ENCODE measurements at places on chromosomes 2 and 18.

DNA sequence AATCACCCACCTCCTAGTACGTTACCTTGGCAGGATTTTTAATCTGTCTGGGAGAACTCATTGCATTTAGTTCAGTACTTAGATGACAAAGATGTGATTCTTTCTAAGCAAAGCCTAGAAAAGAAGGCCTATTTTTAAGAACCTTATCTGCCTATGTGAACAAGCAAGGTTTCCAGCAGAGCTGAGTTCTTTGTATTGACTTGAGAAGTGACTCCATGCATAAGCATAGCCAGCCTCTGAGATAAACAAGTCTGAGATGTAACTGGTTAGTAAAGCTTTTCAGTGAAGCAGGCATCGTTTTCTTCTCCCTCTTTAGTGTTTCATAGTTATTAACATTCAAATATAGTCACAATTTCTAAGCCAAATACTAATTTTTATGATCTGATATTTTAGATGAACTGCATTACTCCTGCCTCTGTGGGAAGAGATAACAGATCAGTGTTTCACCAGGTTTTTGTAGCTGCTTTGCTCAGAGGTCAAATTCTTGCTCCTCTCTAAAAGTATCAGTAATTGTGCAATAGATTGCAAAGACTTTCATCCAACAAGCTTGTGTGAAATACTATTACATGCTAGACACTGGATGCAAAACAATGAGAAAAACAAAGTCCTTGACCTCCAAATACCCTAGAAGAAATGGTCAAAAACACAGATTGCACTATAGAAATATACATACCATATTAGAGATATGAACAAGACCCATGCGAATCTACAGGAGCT is 107.8 kb downstream of the MBD2 start:
- no peak for DNase-seq

- DNase-seq = no peak
Observed at GRCh38 chr2:182907081-182907830, 40.8 kb upstream of the FRZB start.

DNA sequence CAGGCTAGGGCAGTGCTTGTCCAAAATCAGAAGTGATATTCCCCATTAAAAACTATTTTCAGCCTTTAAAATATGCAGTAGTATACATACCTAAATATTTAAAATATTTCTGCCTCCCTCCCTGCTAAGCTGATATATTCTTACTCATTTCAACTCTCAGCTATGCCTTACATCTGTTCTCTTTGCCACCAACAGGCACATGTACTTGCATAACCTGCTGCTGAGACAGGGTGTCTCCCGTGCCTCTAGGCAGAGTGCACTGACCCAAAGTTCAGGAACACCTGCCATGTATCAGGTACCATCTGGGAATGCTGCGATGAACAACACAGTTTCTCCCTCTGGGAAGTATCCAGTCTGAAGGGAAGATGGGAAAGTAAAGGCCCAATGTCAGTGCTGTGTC is 91.7 kb downstream of the STK39 start:
- no peak for DNase-seq

DNA sequence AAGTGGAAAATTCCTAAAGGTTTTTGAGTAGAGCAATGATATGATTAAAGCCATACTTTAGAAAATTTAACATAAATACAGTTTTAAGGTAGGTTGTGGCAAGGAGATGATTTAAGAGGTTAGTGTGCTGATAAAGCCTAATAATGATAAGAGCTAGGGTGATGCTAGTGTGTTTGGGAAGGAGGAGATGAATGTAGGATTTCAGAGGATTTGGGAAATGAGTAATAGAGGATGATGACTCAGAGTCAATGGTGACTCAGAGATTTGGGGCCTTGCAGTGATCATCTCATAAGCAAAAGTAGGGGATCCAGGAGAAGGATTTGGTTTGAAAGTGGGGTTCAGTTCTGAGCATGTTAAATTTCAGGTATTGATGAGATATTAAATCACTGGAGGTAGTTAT is 23.3 kb downstream of the STAMBP start:
- no peak for DNase-seq

DNA sequence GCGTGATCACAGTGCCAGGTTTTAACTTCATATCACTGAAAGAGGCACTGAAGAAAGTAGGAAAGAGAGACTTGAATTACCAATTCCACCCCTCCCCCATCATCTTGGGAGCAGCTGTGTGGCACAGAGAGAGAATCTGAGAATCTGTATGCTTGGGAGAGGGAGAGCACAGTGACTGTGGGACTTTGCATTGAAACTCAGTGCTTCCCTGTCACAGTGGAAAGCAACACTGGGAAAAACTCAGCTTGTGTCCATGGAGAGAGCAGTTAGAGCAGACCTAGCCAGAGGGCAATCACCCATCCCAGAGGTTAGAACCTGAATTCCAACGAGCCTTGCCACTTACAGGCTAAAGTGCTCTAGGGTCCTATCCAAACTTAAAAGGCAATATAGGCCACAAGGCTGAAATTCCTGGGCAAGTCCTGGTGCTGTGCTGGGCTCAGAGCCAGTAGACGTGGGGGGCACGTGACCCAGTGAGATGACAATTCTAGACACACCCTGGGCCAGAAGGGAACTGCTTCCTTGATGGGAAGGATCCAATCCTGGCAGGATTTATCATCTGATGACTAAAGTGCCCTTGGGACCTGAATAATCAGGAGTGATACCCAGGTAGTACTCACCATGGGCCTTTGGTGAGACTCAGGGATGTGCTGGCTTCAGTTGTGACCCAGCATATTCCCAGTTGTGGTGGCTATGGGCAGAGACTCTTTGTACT is 15.5 kb upstream of the ABCB11 start:
- no peak for DNase-seq

DNA sequence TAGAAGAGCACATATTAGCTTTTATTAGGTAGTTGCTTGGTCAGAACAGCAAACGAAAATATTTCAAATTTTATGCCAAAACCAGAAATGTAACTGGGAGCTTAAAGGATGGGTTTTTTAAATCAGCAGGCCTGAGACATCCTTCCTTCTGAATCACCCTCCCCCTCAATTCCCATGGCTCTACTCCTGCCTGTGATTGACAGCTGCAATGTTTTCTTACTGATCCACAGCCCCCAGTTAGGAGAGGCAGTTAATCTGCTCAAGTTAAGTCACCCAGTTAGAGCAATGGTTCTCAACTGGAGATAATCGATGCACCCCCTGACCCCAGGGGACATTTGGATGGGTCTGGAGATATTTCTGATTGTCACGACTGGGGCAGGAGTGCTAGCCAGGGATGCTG is 24.9 kb downstream of the KCTD18 start:
- no peak for DNase-seq

DNA sequence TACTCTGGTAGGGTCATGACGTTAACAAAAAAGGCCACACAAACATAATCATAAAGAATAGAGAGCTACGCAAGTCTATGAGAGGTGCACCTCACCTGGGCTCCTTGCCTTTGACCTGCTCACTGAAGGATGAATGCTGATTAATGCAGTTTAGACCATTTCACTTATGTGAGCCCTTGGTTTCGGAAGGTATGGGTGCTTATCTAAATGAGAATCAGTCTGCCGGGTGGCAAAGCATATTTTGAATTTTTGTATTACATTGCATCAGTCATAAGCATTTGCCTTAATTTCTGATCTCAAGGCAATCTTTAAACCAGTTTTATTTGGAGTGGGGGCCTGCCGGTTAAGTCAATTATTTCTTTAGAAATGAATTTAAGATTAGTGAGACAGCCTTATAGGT is 42.8 kb downstream of the SLC9A4 start:
- DNase-seq = no peak

DNA sequence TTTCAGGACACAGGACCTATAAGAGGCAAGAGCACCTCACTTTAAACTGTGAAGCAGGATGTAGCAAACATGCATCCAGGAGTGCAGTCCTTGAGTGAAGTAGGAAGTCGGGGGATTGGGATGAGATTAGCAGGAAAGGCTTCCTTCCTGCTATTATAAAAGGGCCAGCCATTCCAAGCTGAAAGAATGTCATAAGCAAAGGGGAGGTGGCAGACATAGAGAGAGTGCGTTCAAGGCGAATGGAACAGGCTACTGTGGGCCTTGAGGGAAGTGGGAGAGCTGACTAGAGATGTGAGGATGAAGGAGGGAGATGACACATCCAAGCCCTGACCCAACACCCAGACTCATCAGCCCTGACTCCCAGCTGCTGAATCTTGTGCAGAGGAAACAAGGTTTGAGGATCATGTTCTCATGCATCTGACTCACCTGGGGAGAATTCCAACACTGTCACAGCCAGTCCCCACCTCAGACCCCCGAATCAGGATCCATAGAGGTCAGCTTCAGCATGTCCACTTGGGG is 63.9 kb downstream of the GYPC start:
- DNase-seq = no peak

GRCh38 chr2:111632661-111633060 is 251.3 kb downstream of the ANAPC1 start:
- no peak for DNase-seq

- peak; percentile 40 for DNase-seq
Observed at GRCh38 chr2:76478266-76479035, 767.7 kb upstream of the GCFC2 start.

GRCh38 chr2:235852526-235852920 is 315.7 kb downstream of the GBX2 start:
- peak; percentile 33 for DNase-seq

- no peak for DNase-seq
Observed at GRCh38 chr2:173030561-173031490, 44.8 kb upstream of the MAP3K20 start.

DNA sequence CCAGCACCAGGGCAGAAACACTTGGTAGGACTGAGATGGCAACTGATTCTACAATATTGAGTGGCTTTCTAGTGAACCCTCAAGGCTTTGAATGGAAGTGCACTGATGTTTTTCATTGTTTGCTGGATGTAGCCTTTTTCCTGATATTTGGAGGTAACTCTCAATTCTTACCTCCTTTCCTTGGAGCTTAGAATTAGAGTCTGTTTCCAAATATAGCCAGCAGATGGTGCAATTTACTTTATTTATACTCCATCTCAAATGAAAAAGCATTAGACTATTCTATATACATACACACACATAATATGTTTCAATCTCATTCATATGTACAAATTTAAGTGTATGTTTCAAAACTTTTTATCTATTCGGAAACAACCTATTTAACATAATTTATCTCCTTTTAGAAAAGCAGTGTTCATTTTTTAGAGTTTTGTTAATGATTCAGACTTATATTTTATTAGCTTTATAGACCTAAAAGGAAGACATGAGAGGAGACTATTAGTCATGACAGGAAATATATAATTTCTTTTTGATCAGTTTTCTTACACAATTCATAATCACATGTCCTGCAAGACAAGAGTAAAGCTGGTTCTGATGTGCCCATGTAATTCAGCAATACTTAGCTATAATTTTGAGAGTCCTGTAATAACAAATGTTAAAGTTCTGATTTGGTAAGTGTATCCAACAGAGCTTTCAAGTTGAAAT is 124.8 kb downstream of the NUP35 start:
- no peak for DNase-seq

GRCh38 chr2:6826081-6826913 is 39.4 kb downstream of the CMPK2 start:
- DNase-seq = no peak

DNA sequence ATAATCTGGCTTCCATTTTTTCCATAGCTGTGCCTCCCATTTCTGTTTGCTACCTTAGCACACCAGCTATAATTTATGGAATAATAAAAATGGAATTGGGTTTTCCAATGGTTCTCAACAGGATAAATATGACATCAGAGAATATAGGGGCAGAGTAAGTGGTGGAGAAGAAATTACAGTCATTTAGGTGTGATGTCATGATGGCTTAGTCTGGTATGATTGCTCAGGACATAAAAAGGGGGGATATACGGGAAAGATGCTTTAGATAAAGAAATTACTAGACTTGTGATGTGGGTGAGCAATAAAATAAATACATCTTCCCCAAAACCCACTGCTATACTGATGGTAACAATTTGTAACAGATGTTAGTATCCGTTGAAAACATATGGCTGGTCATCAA is 21.6 kb upstream of the KIF5C start:
- DNase-seq = no peak

DNA sequence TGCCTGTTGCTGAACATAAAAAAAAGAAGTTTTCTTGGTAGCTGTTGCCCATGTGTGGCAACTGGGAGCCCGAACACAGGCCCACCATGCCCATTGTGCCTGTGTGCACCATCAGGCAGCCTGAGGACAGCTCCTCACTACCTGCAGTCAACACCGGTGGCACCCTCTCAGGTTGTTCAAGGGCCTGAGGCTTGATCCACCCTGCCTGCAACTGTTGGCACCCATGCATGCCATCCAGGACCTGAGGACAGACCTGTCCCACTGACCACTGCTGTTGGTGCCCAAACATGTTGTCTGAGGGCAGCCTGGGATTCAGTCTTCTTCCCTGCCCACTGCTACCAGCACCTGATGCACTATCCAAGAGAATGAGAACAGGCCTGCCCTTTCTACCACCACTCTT is 661.1 kb upstream of the ZNF804A start:
- DNase-seq = no peak

DNA sequence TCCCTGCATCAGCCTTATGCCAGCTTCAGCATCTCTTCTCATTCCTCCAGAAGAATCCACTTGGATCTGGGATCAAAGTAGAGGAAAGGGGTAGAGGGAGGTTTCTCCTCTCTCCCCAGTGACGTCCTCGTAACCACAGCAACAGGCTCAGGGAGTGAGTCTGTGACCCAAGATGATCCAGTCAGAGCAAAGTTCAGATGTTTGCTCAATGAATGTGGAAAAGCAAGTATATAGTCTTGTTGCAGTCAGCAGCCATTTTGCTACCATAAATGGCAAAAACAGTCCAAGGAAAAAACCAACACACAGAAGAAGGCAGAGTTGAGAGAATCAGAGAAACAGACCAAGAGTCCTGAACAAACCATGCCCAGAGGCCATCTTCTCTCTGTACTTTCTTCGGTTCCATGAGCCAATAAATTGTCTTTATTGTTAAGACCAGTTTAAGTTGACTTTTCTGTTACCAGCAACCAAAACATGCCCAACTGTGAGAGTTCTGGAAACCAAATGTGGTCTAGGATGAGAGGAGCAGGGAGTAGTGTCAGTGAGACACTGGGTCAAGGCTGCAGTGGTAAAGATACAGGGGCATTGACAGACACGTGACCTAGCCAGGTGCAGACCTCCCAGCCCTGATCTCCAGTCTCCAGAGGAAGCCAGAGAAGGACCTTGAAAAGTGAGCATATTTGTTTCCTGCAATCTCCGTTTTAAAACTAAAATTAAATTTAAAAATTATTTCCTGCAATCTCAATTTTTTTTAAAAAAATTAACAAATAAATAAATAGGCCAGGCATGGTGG is 3.2 kb upstream of the CXCR1 start:
- DNase-seq = no peak

GRCh38 chr2:26560892-26561291 is 80.3 kb downstream of the CIB4 start:
- DNase-seq = no peak

DNA sequence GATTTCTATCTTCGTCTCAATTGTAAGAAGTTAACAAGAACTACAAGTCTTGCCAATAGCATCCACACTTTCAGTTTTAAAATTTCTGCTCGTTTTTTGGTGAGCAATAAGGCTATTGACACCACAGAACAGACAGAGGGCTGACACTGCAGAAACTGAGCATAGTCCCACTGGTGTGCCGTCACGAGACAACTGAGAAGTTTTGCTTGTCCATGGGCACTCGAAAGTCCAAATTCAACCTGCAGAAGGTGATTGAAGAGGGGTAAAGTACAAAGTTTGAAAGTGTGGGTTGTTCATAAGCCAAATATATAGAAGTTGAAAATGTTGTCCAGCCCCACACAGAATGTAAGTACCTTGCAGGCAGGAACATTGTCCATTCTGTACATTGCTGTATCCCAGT is 63.8 kb upstream of the SP3 start:
- no peak for DNase-seq

- DNase-seq = no peak
Observed at GRCh38 chr2:39223909-39224308, 19.9 kb downstream of the CDKL4 start.
